Stimulated activated CD4-positive, alpha-beta T cell treated with anti-CD3 and anti-CD28 coated beads, Interleukin-1b, Interleukin-23, amount 100 ng/mL, for 4 hours (primary cell): ENCODE measurements at places on chromosomes 11 and 22.

DNA sequence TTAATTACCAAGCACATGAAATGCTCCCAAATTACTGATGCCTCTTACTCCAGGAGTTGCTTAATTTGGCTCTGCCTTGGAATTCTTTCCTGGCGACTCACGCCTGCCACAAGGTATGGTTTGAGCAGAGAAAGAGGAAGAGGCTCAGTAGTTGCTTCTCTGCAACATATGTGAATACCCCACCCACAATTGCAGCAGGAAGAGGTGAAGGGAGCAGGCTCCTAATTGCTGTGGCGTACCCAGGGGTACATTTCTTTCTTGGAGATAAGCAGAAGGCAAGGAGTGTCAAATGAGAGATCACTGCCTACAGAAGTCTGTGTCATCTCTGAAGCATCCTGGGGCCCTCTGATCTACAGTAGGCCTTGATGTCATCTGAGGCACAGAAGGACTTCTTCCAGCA lies 10.6 kb upstream of the NNMT start:
- no peak for DNase-seq

GRCh38 chr11:11311169-11311568 lies 41.9 kb downstream of the CSNK2A3 start:
- no peak for DNase-seq

GRCh38 chr11:14565845-14566244 lies 45.7 kb upstream of the PSMA1 start:
- DNase-seq: no peak

DNA sequence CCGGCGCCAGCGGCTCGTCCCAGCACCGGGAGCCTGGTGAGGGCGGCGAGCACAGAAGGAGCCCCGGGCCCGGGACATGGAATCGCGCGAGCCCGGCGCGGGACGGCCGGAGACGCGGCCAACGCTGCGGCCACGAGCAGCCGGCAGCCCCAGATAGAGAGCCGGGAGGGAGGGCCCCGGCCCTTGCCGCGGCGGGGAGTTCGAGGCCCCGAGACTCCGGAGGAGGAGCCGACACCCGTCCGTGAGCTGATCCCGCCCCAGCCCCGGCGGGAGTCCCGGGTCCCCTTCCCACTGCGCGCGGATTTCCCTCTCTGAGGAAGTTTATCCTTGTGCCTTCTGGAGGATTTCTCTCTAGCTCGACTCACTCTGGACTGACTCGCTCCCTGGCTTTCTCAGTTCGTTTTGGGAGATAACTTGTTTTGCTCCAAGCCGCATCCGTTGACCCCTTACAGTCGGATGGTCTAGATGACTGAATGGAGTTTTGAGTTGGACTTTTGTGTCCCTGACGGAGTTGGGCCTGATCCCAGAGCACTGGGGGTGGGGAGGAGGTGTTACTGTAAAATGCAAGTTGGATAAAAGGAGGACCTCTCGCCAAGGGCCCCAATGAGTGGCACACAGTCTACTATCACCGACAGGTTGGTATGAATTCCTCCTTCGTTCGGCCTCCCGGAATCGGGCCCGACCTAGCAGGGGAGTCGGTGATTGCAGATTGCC lies 585 bp downstream of the ARHGEF12 start:
- peak; percentile 39 for DNase-seq

GRCh38 chr11:37881741-37882140 lies 1283.7 kb upstream of the RAG2 start:
- DNase-seq: no peak

DNA sequence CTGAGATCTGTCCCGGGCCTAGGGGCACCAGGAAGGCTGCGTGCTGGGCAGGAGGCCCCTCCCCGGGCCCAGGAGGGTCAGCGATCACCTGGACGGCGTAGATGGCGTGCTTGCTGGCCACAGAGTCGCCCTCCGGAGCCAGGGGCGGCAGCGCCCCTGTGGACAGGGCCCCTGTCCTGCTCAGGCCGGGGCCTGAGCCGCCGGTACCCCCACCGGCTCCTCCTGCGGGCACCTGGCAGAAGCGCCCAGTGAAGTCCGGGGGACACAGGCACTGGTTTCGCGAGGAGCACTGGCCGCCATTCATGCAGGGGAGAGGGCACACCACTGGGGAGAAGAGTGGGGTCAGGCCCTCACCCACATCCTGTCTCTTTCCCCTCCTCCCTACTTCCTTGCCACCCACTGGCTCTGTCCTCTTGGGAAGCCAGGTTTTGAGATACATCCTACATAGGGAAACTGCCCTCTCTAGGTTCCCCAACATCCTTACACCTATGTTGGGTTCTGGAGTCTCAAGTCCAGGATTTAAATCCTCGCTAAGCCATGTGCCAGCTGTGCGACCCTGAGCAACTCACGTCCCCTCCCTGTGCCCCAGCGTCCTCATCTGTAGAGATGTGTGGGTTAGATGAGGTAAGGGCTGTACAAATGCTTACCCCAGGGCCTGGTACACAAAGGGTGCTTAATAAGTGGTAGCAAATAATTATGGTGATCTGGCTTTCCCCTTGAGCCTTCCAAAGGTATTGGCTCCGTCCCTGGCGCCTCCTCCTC lies 3.9 kb downstream of the LTBP3 start:
- DNase-seq: no peak

DNA sequence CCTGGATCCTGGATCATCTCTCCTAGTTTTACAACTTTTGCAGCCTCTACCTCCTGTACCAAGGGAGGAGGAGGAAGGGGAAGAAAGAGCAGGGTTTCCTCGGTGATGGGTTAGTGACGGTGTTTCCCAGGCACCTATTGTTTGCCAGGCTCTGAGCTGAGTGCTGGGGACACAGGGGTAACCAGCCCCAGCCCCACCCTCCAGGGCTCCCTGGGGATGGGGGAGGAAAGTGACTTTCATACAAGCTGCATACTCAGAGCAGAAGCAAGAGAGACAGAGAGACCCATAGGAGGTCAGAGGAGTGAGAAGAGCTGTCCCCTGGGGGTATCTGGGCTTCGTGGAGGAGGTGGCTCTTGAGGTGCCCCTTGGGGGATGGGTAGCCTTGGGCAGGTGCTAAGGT lies 89.4 kb upstream of the THY1 start:
- DNase-seq: no peak

DNA sequence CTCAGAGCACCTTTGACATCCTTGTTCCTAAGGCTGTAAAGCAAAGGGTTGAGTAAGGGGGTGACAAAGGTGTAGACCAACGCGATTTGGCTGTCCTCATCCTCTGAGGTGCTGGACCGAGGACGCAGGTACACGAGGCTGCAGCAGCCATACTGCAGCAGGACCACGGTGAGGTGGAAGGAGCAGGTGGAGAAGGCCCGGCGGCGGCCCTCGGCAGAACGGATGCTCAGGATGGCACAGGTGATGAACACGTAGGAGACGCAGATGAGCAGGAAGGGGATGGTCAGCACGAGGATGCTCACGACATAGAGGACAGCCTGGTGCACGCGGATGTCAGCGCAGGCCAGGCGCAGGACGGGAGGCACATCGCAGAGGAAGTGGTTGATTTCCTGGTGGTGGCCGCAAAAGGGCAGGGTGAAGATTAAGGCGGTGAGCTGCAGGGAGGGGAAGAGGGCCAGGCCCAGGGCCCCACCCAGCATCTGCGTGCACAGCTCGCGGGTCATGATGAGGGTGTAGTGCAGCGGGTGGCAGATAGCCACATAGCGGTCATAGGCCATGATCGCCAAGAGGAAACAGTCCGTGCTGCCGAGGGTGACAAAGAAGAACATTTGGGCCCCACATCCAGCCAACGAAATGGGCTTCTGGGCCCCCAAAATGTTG lies 632 bp downstream of the OR10Q1 start:
- no peak for DNase-seq

DNA sequence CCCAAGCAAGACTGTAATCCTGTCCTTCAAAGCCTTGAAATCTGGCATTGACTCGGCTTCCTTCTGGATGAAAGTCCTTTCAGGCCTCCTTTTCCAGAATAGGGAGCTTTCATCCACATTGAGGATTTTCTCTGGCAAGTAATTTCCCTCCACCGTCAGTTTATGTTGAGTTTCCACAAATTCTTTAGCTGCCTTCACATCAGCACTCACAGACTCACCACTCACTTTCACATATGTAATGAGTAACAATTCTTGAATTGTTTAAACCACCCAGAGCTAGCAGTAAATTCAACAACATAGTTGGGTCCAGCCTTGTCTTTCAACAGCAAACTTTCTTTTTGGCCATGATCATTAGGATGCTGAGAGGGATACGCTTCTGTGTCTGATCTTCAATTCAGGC lies 84.3 kb upstream of the PRDM11 start:
- DNase-seq: no peak

DNA sequence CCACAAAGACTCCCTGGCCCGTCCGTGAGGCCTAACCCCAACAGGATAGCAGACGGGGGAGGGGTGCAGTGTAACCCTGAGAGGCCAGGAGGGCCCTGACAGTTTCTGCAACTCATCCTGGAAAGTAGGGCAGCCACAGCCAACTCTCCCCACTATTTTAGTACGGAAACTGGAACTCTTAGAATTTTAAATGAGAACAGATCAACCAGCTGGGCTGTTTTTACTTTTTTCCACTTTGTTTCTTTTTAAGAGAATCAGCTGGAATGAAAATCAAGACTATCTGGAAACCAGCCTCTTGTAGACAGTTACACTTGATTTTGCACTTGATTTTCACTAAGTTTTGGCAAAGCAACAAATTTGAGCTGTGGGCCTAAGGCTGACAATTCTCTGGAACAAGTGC lies 42.7 kb upstream of the NRIP3 start:
- no peak for DNase-seq

GRCh38 chr22:49999946-50000586 lies 12.5 kb downstream of the IL17REL start:
- DNase-seq: no peak

DNA sequence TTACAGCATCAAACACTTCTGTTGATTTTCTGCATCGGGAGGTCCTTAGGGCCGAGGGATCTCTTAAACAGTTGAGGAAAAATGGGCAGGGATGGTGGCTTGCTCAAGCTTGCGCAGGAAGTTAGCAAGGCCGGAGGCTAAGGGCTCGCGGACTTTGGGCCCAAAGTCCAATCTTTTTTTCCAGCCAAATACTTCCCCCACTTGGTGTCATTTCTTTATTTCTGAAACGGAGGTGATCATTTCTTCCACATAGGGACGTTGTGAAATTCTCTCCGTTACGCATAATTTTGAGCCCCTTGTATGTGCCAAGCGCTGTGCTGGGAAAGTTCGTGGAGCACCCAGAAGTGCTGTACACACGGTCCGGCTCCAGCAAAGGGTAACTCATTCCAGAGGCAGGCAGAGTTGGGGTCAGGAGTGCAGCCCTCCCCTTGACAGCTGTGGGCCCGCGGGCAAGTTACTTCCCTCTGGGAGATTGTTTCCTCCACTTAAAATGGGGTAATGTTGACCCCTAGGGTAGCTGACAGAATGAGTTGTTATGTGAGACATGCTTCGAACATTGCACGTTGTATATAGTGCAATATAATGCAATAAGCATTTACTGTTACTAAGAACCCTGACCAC lies 809 bp downstream of the MIEF1 start:
- DNase-seq: no peak

DNA sequence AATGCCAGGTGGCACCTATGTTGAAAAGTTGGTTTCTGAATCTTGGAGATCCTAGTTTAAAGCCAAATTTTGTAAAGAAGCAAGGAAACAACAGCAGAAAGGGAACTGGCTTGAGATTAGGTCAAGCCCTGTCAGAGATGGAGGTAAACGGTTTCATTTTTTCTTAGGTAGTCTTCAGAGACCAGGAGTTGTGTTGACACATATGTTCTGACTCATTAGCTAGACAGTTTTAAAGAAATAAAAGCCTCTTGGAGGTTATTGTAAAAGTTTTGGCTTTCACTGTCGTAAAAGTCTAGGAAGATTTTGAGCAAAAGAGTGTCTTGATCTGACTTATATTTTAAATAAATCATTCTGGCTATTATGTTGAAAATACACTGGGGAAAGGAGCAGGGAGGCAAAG lies 151.5 kb upstream of the CTSC start:
- no peak for DNase-seq

DNA sequence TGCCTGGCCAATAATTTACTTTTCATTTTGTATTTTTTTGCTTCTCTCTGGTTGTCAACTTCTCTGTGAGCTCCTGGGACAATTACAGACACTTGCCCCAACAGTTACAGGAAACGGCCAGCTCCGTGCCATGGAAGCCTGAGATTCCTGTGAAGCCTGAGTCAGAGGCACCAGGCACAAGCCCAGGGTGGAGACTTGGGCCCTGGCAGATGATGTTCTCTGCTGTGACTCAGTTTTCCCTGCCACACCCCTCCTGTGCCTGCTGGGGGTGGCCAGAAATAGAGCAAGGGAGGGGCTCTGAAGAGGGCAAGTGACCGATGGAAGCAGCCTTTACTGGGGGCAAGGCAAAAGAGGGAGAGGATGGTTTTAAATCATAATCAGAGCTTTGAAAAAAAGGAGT lies 4.9 kb downstream of the ATP5MGL start:
- DNase-seq: no peak

- no peak for DNase-seq
Measured at GRCh38 chr11:7514099-7514591, 346 bp downstream of the PPFIBP2 start.

DNA sequence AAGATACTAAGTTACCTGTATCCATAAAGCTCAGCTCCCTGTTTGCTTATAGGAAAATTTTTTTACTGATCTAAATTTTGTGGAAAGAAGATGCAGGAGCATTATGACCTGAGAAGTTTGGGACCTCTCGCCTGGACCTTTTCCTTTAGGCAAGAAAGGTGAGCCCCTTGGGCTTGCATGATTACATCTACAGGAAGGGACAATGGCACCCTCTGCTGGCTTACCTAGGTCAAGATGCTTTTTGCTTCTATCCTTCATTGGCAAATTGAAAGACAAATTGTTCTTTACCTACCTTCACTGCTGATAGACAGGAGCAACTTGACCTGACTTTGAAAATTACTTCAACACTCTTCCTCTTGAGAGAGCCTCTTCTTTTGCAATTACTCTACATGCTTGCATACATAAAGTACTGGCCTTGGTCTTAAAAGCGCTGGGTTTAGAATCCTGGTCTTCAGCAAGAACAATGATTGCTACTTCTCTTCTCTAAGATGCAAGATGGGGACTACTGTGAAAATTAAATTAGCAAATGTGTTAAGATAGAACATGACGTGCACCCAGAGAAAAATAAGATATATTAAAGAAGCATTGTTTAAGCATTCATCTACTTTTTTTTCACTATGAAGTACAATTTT lies 147.2 kb downstream of the TRPC6 start:
- no peak for DNase-seq

DNA sequence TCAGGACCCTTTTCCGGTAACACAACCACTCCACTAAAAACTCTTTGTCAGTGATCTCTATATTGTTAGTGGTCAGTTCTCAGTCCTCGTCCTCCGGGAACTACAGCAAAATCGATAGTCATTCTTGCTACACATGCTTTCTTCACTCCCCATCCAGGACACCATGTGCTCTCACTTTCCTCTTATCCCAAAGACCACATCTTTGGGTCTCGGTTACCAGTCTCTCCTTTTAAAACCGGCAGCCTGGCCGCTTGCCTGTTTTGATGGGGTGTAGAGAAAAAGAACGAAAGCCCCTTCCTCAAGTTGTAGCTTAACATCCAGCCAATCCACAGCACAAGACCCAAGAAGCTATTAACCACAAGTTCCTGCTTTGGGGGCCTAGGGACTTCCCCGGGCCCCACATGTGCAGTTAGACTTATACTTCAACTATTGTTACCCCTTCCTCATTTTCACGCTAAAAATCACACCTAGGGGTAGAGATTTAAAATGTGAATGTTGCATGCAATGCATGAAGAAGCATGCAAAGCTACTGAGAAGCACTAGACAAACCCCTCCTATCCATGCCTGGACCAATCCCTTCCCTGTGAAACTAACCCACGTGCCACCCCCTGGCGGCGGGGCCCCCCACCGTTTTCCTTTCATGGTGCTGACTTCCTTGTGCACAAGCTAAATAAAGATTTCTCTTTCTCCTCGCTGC lies 1.5 kb upstream of the TOLLIP start:
- DNase-seq: no peak

- DNase-seq: no peak
Measured at GRCh38 chr11:26187639-26188038, 144.3 kb upstream of the ANO3 start.
